Left ventricle myocardium inferior (tissue), 1 donor: ENCODE measurements at places on chromosomes 16 and 17. TPM values are rescaled to one million over a fixed set of nuclear protein-coding genes. Genes with fewer than 3 reads are reported as not detected.
A peak's percentile ranks its signal among the peaks of the same experiment; 100 is the strongest.

SLC5A11 gene
- total RNA-seq: 0.14 TPM

RHBDL1 gene
- 2.3 TPM for total RNA-seq

FOXL1 gene
- 0.38 TPM for total RNA-seq

MMP15 gene
- total RNA-seq: 64.1 TPM

TMEM101 gene
- total RNA-seq: 18.3 TPM

DNA sequence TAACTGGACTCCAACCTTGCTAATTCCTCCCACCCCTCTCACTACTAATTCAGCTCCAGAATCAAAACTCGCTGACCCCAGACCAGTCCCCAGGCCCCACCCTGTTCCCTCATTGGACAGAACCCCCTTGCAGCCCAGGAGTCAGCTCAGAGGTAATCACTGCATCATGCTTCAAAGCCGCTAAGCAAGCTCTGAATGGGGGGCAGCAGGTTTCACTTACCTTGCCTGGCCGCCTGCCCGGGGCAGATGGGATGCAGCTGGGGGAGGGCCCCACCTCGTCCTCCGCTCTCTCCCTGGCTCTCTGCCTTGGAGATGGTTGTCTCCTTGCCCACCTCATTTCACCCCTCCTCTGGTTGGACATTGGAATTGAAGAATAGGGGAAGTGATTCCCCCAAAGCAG is 4.8 kb upstream of the NGFR start:
- H3K4me1 ChIP-seq: peaks cover 13% of the 10 kb centered on the region
- DNase-seq: no peak
- no peak overlapping the region for H3K27ac ChIP-seq
- no peaks in the 10 kb centered on the region for H3K36me3 ChIP-seq

DNA sequence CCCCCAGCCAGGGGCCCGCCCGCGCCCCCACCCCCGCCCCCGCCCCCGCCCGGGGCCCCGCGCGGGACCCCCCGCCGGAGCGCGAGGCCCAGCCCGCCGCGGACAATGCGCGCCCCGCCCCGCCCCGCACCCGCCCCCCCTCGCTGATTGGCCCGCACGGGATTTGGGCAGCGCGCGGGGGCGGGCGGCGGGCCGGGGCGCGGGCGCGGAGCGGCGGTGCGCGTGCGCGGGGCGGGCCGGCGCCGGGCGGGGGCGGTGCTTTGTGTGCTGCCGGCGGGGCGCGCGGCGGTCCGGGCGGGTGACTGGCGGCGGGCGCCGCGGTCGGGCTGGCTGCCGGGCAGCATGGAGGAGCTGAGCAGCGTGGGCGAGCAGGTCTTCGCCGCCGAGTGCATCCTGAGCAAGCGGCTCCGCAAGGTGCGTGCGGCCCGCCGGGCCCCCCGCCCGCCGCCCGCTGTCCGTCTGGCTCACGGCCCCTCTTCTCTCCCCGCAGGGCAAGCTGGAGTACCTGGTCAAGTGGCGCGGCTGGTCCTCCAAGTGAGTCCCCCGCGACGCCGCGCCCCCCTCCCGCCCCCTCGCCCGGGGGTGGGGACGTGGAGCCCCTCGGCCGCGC is at the start of gene CBX2:
TSS of gene CBX2 (plus strand) at position 255 of the 610 bp plus-strand sequence. CDS start at position 343, 88 bp downstream.
- DNase-seq: peak; percentile 79
- H3K4me1 ChIP-seq: peaks cover 29% of the 10 kb centered on the region
- H3K27ac ChIP-seq: peak within 1 kb of the TSS; percentile 85
- peaks cover 68% of the 10 kb centered on the region for H3K27me3 ChIP-seq

DNA sequence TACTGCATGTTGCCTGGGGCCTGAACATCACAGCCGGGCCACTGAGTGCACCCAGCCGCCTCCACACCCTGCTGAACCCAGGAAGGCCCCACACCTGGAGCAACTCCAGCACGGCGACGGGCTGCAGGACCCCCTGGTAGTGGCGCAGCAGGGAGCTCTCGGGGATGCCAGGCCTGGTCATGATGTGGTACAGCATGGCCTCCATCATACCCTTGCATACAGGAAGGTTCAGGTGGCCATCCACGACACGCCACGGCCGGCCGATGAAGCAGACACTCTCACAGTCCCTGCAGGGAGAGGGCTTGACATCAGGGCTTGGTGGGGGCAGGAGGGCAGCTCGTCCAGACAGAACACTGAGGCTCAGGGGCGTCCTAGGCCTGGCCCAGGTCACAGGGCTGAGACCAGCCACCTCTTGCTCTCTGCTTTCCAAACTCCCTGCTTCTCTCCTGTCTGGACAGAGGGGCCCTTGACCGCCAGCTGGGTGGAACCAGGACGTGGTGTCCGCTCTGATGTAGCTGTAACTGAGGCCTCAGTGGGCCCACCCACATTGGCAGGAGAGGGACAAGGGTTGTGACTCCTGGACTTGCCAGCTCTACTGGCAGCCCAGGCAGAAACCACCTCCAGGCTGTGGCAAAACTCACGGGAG is 60.3 kb downstream of the IL21R start:
- DNase-seq: no peak
- no peaks in the 10 kb centered on the region for H3K27me3 ChIP-seq
- peaks cover 23% of the 10 kb centered on the region for H3K4me1 ChIP-seq
- H3K4me3 ChIP-seq: no peak overlapping the region

- no peak overlapping the region for H3K4me3 ChIP-seq
- H3K4me1 ChIP-seq: peaks cover 35% of the 10 kb centered on the region
- peak overlapping the region; percentile 12 for H3K27ac ChIP-seq
- H3K27me3 ChIP-seq: no peaks in the 10 kb centered on the region
- DNase-seq: no peak
- H3K36me3 ChIP-seq: peaks cover 63% of the 10 kb centered on the region
Observed at GRCh38 chr16:21167360-21167759, 8.9 kb downstream of the LDAF1 start.

DNA sequence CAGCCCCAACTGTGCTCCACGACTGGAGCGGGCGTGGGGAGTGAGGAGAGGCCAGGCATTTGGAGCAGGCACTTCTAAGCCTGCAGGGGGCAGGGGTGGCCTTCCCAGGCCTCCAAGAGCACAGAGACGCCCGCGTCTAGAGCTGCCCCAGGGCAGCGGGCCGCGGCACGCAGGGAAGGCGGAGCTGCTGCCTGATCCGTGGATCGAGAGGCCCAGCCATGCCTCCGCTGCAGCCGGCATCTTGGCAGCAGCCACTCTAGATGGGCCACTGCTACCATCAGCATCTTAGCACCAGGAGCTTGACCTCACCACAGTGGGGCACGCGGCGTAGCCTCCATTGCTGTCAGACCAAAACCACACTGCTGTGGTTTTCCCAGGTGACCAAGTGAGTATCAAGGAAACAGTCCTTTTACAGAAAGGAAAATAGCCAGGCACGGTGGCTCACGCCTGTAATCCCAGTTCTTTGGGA is 20.4 kb upstream of the WDR45B start:
- peaks cover 28% of the 10 kb centered on the region for H3K4me1 ChIP-seq
- peak; percentile 59 for DNase-seq
- H3K36me3 ChIP-seq: no peaks in the 10 kb centered on the region
- no peaks in the 10 kb centered on the region for H3K27me3 ChIP-seq

- no peak overlapping the region for H3K27ac ChIP-seq
- H3K27me3 ChIP-seq: no peaks in the 10 kb centered on the region
- H3K36me3 ChIP-seq: no peaks in the 10 kb centered on the region
Observed at GRCh38 chr17:64679710-64680216, 17.7 kb upstream of the SMURF2 start.

DNA sequence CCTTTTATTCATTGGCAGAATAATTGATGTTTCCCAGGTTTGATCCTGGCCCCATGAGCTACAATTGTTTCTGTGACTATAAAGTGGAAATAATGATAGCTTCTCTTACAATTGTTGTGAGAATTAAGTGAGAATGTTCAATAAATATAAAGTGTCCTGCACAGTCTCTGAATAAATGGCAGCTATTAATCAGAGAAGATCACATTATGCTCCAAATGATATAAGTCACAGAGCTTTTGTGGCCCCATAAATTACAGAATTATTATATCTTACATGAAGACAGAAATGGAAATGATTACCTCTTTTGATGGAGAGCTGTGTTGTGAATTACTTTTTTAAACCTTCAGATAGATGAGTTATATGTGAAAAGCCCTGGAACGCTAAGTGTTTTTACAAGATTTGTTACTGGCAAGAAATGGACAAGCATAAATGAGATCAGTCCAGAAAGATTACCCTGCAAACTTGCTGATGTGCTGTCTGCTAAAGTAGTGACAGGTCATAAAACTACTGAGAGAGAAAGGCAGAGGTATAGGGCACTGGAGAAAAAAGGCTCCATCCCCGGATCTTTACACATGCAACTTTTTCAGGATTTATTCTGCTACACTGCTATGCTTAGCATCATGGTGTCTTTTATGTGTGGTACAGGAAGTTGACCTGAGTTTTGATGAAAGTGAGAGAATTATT is 750.9 kb upstream of the GOT2 start:
- H3K4me1 ChIP-seq: no peaks in the 10 kb centered on the region
- no peak overlapping the region for H3K4me3 ChIP-seq
- no peak for DNase-seq
- H3K27me3 ChIP-seq: no peaks in the 10 kb centered on the region

DNA sequence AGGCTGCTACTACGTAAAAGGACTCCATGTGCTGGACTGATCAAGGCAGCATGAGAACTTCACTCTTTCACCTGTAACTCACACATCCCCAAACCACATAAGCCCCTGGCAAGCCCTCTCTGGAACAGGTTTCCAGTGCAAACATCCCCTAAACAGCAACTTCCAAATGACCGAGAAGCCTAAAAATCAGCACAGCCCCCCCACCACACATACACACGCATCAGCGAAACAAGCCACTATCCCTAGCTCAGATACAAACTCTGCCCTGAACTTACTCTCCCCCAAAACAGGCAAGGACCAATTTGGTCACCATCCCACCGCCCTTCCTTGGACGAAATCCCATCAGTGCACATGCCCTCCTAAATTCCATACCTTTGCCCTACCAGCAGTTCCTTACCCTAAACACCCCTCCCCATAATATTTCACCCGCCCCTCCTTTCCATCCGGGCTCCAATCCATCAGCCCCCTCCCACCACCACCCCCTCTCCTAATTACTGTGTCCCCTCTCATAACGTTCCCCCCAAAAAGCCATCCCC is 735 bp downstream of the LSM12 start:
- peaks cover 73% of the 10 kb centered on the region for H3K4me1 ChIP-seq
- H3K27me3 ChIP-seq: no peaks in the 10 kb centered on the region
- peaks cover 26% of the 10 kb centered on the region for H3K36me3 ChIP-seq
- no peak for DNase-seq
- peak overlapping the region; percentile 81 for H3K4me3 ChIP-seq

DNA sequence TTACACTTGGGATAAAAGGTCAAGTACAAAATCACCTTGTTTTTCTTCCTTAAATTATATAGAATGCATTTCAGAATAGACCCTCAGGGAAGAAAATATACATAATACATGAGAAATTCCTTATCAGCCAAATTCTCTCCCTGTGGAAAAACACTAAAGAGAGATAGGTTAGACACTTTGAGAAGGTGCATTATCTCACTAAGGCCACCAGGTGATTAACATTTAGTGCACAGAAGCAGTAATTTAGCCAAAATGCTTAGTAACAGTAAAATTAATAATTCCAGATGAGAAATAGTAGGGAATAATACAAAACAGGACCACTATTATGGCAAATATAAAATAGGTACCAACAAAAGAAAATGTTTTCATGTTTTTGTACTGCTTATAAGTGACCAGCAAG is 185.3 kb upstream of the C17orf78 start:
- no peak overlapping the region for H3K27ac ChIP-seq
- H3K4me1 ChIP-seq: no peaks in the 10 kb centered on the region
- H3K27me3 ChIP-seq: no peaks in the 10 kb centered on the region
- DNase-seq: no peak
- no peak overlapping the region for H3K4me3 ChIP-seq

- no peak overlapping the region for H3K4me3 ChIP-seq
- H3K27ac ChIP-seq: peak overlapping the region; percentile 16
- H3K4me1 ChIP-seq: peaks cover 5% of the 10 kb centered on the region
- H3K36me3 ChIP-seq: peaks cover 11% of the 10 kb centered on the region
- no peaks in the 10 kb centered on the region for H3K27me3 ChIP-seq
- DNase-seq: no peak
Observed at GRCh38 chr17:69170377-69170776, 28.7 kb upstream of the ABCA6 start.

DNA sequence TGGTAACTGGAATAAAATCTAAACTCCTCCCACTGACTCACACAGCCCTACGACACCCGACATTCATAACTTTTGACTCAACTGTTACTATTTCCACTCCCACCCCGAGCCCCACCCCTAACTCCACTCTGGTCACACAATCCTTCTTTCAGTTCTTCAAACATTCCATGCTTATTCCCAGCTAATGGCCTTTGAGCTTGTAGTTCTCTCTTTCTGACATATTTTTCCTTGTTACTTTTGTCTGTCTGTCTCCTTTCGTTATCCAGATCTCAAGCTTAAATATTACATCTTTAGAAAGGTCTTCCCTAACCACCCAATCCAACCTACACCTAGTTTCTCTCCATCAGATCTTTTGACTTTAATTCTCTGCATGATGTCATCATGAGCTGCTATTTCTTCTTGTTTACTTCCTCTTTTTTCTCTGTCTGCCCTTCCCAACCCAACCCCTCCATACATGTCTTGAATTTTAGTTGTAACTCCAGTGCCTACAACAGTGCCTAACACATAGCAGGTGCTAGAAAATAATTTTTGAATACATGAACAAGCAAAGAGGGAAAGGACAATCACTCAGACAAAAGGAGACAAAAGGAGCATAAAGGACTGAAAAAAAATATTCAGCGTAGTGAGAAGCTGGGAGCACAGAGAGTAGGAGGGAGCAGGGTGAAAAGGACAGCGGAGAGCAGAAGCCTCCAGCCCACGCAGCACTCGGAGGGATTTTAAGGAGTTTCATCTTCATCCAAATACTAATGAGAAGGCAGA is 65.2 kb upstream of the SMIM36 start:
- peak overlapping the region; percentile 83 for H3K27ac ChIP-seq
- peaks cover 13% of the 10 kb centered on the region for H3K4me1 ChIP-seq
- no peak for DNase-seq
- peak overlapping the region; percentile 56 for H3K4me3 ChIP-seq

- H3K36me3 ChIP-seq: no peaks in the 10 kb centered on the region
- DNase-seq: no peak
- no peaks in the 10 kb centered on the region for H3K27me3 ChIP-seq
- no peak overlapping the region for H3K4me3 ChIP-seq
- H3K27ac ChIP-seq: no peak overlapping the region
- H3K4me1 ChIP-seq: peaks cover 58% of the 10 kb centered on the region
Observed at GRCh38 chr16:15979801-15980200, 30.4 kb downstream of the ABCC1 start.

- H3K27ac ChIP-seq: no peak overlapping the region
- H3K27me3 ChIP-seq: no peaks in the 10 kb centered on the region
- no peak overlapping the region for H3K4me3 ChIP-seq
- no peak for DNase-seq
- H3K36me3 ChIP-seq: no peaks in the 10 kb centered on the region
Observed at GRCh38 chr16:87845807-87846619, 23.3 kb downstream of the SLC7A5 start.

DNA sequence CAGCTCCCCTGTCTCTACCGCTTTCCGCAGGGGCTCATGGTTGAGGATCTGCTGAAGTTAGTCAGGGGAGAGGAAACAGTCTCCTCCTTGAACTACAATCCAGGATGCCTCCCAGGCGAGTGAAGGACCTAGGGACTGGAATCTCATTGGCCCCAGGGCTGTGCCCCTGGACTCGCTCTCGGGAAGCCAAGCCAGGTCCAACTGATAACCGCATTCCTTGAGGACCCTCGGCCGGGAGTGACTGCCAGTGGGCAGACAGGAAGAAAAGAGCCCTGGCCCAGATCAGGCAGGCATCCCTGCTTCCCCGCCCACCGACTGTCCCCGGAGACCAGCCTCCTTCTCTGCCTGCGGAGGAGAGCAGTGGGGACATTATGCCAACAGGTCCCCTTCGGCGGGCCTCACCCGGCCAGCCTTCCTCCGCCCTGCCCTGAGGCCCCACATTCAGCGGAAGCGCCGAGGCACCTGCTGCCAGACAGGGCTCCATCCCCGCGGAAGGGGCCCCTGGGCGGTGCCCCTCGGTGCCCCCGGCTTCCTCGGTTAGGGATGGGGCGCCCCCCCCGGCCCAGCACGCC is 776 bp downstream of the LRRC75A start:
- no peak for DNase-seq
- H3K27ac ChIP-seq: no peak overlapping the region
- H3K4me3 ChIP-seq: peak overlapping the region; percentile 71
- H3K27me3 ChIP-seq: peaks cover 4% of the 10 kb centered on the region
